ENCODE measurements at places on chromosomes 7 and 10.

DNA sequence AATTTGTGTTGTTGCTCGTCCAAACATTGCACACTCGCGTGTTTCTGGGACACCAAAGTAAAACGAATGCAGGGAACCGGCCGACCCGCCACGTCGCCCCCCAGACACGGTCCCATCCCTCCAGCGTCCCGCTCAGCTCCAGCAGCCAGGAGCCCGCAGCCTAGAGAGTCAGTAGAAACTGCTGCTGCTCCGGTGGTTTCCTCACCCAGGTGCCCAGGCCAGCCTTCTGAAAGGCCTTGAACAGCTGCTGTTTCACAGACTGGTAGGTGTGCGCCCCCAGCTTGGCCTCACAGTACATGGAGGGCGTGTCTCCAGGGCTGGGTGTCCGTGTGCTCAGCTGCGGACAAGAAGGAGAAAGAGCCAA, 126.8 kb downstream of the WDR37 start:
- DNase-seq, result no peak

GRCh38 chr7:131889572-131890150, 333.2 kb upstream of the PODXL start:
- no peak for DNase-seq

GRCh38 chr10:58971796-58972491, 204.5 kb upstream of the PHYHIPL start:
- DNase-seq, result no peak

GRCh38 chr10:24901686-24902399, 50.6 kb downstream of the PRTFDC1 start:
- peak; percentile 32 for DNase-seq

Data from inflammatory macrophage (primary cell).